ENCODE measurements at places on chromosomes 6 and 20.

DNA sequence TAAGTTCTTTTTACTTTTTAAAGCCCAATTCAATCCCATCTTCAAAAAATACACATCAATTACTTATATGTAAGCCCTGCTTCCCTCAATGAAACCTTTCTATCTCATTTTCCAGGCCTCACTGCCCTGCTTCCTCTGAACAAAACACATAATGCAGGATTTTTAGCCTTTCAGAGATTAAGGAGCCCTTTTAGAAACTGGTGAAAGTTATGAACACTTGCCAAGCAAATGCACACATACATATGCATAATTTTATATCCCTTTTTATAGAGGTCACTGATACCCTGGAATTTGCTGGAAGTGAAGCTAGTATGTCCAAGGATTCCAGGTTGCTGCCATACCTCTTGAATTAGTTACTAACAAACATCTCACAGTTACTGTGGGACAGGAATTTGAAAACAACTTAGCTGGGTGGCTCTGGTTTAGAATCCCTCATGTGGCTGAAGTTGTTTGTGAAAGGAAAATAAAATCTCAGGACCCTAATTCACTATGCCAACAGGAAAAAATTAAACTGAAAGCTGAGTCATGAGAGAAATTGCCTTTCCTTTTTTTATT is 75.8 kb downstream of the UBE3D start:
- no peak overlapping the region for H3K27ac ChIP-seq
- H3K4me1 ChIP-seq = no peaks in the 10 kb centered on the region
- H3K27me3 ChIP-seq = no peaks in the 10 kb centered on the region

DNA sequence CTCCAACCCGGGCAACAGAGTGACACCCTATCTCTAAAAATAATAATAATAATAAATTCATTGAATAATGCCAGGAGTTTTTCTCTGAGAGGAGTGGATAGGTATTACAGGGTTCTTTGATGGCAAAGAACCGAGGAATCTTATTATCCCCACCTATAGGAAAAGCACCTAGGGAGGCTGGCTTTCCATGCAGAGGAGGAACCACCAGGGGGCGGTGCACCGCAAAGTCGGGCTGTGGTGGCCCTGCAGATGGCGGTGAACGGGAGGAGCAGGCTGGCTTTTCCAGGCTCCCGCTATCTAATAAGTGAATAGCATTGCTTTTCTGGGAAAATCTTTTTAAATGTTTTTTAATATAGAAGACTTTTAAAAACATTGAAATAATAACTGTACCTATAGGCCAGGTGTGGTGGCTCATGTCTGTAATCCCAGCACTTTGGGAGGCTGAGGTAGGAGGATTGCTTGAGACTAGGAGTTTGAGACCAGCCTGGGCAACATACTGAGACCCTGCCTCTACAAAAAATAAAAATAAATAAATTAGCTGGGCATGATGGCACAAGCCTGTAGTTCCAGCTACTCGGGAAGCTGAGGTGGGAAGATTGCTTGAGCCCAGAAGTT is 864.2 kb downstream of the KIF16B start:
- no peaks in the 10 kb centered on the region for H3K27me3 ChIP-seq
- no peaks in the 10 kb centered on the region for H3K4me1 ChIP-seq
- no peaks in the 10 kb centered on the region for H3K36me3 ChIP-seq
- no peak overlapping the region for H3K27ac ChIP-seq
- H3K4me3 ChIP-seq = no peak overlapping the region
- DNase-seq = no peak

DNA sequence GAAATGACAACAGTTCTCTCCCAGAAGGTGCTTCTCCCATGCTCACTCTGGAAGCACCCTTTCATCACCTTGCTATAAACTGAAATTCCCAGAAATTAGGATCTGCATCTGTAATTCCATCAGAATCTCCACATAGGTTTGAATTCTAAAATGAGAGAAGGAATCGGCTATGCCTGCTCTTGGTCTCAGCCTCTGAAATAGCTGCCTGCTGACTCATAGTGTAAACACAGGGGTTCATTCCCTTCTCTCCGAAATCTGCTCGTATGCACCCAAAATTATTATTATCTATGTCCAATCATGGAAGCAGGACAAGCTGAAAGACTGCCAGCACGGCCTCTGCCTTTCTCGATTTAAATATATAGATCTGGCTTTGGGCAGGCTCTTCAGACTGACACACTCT is 74.6 kb upstream of the TAB2 start:
- H3K27ac ChIP-seq = no peak overlapping the region
- DNase-seq = no peak
- no peaks in the 10 kb centered on the region for H3K27me3 ChIP-seq
- no peaks in the 10 kb centered on the region for H3K36me3 ChIP-seq
- H3K4me3 ChIP-seq = no peak overlapping the region

DNA sequence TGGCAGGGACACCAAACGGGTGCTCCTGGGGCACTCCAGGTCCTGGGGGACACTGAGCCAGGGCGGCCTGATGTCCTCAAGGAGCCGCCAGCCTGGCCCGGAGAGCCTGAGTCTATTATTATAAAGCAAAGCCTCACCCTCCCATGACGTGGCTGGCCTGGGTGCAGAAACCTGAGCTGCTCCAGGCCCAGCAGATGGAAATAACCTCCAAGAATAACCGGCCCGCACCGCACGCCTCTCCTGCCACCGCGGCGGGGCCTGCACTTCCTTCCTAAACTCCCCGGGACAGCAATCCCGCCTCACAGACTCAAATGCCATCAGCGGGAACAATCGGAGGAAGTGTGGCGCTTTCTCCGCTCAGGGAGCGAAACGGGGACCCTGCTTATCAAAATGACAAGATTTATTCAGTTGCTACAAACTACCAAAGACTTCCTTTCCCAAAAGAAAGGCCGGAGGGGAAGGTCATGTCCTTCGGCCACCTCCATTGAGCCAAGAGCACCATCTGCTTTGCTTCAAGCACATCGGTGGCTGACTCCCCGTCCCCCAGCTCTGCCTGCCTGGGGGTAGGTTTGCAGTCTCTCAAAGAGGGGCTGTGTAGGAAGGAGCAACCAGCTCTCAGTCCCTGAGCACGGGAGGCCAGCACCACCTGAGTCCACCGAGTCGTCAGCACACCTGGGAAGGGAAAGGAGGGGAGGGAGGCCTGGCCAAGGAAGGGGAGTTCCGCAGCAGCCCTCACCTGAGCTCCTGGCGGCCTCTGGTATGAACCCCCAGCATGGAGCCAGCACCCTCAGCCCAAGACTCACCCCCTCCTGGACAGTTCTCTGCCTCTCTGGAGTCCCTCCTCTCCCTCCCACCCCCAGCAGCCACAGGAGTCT is 78.6 kb upstream of the QKI start:
- no peaks in the 10 kb centered on the region for H3K36me3 ChIP-seq
- H3K4me3 ChIP-seq = no peak overlapping the region
- H3K27me3 ChIP-seq = no peaks in the 10 kb centered on the region
- DNase-seq = no peak
- no peaks in the 10 kb centered on the region for H3K4me1 ChIP-seq

GRCh38 chr6:29005183-29005885 is at the start of gene ZNF311:
Gene ZNF311 (minus strand): TSS chr6:29005315. CDS start chr6:29003954, 1,361 bp downstream.
- no peak for DNase-seq
- H3K27ac ChIP-seq = no peak within 1 kb of the TSS
- no peaks in the 10 kb centered on the region for H3K36me3 ChIP-seq
- H3K4me3 ChIP-seq = peak within 1 kb of the TSS; percentile 61

GRCh38 chr6:73586416-73586974 is 65.7 kb upstream of the EEF1A1 start:
- no peak overlapping the region for H3K4me3 ChIP-seq
- no peaks in the 10 kb centered on the region for H3K36me3 ChIP-seq
- no peak for DNase-seq

DNA sequence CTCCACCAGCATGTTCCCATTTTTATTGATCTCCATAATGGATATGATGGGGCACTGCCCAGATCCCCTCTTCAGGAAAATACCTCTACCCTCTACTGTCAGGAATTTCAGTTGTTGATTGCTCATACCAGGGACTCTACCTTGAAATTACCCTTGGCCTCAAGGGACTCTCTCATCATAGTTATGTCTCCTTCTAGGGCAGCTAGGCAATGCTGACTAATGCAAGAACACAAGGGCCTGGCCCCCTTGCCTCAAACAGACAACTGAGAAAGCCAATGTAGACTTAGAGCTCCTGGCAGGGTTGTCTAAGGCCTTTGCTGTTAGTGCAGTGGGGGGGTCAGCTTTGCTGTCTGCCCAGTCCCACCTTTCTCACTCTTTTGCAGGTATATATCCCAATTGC is 493.1 kb downstream of the BTBD3 start:
- DNase-seq = no peak
- no peak overlapping the region for H3K27ac ChIP-seq
- H3K27me3 ChIP-seq = no peaks in the 10 kb centered on the region

GRCh38 chr6:168156742-168157265 is 77.8 kb upstream of the FRMD1 start:
- no peak overlapping the region for H3K27ac ChIP-seq
- H3K4me3 ChIP-seq = no peak overlapping the region
- H3K36me3 ChIP-seq = no peaks in the 10 kb centered on the region
- DNase-seq = no peak
- no peaks in the 10 kb centered on the region for H3K27me3 ChIP-seq
- H3K4me1 ChIP-seq = no peaks in the 10 kb centered on the region

DNA sequence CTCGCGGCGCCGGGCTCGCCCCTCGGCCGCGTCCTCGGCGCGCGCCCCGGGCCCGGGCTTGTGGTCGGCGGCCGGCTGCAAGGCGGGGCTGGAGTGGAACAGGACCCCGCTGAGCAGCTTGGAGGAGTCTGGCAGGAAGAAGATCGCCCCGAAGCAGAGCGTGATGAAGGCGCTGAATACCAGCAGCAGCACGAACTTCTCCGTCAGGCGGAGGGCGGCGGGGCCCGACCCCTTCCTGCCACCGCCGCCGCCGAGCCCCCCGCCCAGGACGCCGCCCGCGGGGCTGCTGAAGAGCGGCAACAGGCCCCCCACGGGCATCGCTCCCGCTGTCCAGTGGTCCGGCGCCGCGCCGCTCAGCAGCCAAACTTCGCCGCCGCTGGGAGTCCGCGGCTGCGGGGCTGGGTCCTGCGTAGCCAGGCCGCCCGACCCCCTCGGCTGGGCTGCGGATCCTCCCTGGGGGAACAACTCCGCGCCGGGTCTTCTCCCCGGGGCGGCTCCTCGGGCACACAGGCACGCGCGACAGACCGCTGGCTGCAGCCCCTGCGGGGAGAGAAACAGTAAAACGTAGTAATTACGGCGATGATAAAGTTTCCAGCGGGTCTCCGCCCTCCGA is 707 bp downstream of the MAN1A1 start:
- no peak for DNase-seq
- H3K27ac ChIP-seq = peak overlapping the region; percentile 58
- no peaks in the 10 kb centered on the region for H3K36me3 ChIP-seq
- no peaks in the 10 kb centered on the region for H3K27me3 ChIP-seq
- H3K4me3 ChIP-seq = peak overlapping the region; percentile 95

- no peak overlapping the region for H3K27ac ChIP-seq
- no peaks in the 10 kb centered on the region for H3K36me3 ChIP-seq
- peaks cover 5% of the 10 kb centered on the region for H3K27me3 ChIP-seq
- no peak overlapping the region for H3K4me3 ChIP-seq
- no peaks in the 10 kb centered on the region for H3K4me1 ChIP-seq
- DNase-seq = no peak
Observed at GRCh38 chr6:138297761-138298298, 79.5 kb upstream of the PBOV1 start.

- no peak overlapping the region for H3K27ac ChIP-seq
- H3K4me3 ChIP-seq = no peak overlapping the region
- no peaks in the 10 kb centered on the region for H3K36me3 ChIP-seq
- H3K4me1 ChIP-seq = no peaks in the 10 kb centered on the region
Observed at GRCh38 chr6:101502818-101503217, 109.3 kb downstream of the GRIK2 start.

GRCh38 chr6:148711833-148712654 is 34.8 kb upstream of the UST start:
- no peaks in the 10 kb centered on the region for H3K4me1 ChIP-seq
- no peak overlapping the region for H3K27ac ChIP-seq
- H3K4me3 ChIP-seq = no peak overlapping the region
- no peak for DNase-seq
- H3K36me3 ChIP-seq = no peaks in the 10 kb centered on the region

DNA sequence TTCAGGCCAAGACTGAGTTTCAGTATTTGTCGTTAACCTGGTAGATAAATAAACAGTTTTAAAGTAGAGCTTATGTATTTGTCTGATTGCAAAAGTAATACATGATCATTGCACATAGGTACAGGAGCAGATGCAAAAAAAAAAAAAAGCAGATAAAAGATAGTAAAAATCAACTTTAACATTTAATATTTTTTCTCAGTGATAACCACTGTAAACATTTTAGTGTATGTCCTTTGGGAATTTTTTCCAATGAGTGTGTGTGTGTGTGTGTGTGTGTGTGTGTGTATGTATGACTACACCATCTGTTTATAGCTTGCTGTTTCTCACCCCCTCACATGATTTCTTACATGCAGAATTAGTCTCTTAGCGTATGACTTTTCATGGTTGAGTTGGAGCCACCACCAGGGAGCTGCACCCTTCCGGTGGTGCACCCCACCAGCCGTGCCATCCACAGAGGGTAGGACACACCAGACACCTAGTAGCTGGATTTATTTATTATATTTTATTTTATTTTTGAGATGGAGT is 26.3 kb downstream of the WRNIP1 start:
- peaks cover 21% of the 10 kb centered on the region for H3K4me1 ChIP-seq
- H3K27me3 ChIP-seq = no peaks in the 10 kb centered on the region
- H3K27ac ChIP-seq = no peak overlapping the region

- no peak for DNase-seq
- H3K27ac ChIP-seq = no peak overlapping the region
- no peak overlapping the region for H3K4me3 ChIP-seq
- H3K4me1 ChIP-seq = peaks cover 26% of the 10 kb centered on the region
Observed at GRCh38 chr6:117266257-117267053, 1.1 kb downstream of the VGLL2 start.

DNA sequence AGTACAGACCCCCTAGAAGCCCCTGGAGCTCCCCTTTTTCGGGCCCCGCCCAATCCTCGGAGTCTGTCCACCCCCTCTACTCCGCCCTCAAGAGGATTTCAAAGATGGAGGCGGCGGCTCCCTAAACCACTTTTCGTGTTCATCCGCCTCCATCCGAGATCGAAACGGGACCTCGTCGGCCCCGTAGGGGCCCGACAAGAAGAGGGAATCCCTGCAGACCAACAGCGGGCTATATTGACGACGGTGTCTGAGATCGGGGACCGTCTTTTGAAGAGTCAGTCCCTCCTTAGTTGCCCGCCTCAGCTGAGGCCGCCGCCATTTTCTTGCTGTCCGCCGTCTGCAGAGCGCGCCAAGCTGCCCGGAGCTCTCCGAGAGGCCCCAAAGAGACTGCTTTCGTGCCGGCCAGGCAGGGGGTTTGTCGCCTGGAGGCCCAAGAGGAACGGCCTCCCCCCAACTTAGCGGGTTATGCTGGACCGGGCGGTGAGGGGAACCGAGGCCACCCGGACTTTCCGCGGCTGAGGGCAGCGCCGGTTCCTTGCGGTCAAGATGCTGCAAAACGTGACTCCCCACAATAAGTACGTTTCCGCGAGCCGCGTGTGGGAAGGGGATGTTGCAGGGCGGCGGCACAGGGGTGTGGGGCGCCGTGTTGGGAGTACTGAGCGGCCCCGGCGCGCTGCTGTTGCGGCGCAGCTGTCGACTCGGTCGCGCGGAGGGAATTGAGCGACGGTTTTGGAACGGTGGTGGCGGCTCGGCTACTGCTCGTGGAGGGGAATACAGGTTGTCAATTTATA is 4.2 kb downstream of the BRD2 start:
- peak; percentile 44 for DNase-seq
- H3K36me3 ChIP-seq = no peaks in the 10 kb centered on the region
- peak overlapping the region; percentile 85 for H3K27ac ChIP-seq
- peaks cover 45% of the 10 kb centered on the region for H3K4me1 ChIP-seq
- peaks cover 4% of the 10 kb centered on the region for H3K27me3 ChIP-seq
- peak overlapping the region; percentile 72 for H3K4me3 ChIP-seq
